Activated CD8-positive, alpha-beta memory T cell treated with anti-CD3 and anti-CD28 coated beads for 1 hour (primary cell): ENCODE measurements at places on chromosomes 12 and 14.

DNA sequence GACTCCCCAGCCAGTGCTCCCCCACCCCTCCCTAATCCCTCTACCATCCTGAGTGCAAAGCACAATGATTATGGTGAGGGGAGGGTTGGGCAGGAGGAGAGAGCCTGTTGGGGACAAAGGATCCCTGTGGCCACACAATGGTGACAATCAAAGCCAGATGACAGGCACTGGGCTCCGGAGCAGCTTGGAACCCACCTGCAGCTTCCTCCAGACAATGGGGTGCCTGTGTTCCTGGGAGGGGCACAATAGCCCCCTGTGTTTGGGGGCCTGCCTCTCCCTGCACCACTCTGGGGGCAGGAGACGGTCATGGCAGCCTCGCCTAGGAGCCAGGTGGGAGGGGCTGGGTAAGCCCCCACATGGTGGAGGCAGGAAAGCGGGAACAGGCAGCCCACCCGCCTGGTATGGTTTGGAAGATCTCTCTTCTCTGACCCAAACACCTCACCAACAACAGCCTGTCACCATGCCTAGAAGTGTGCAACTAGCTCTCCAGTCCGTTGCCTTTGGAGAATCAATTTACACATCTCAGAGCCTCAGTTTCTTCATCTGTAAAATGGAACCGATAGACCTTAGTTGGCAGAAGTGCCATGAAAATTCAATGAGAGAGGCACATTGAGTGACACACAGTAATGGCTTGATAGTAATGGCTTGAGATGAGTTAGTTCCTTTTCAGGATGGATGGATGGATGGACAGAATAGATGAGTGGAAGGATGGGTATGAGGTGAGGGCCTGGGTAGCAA lies 53.0 kb downstream of the MVK start:
- DNase-seq, result no peak

GRCh38 chr12:32076941-32077340 lies 29.7 kb upstream of the BICD1 start:
- no peak for DNase-seq

- no peak for DNase-seq
These were observed 77.0 kb upstream of the FOXN3 start for GRCh38 chr14:89493877-89494634.

DNA sequence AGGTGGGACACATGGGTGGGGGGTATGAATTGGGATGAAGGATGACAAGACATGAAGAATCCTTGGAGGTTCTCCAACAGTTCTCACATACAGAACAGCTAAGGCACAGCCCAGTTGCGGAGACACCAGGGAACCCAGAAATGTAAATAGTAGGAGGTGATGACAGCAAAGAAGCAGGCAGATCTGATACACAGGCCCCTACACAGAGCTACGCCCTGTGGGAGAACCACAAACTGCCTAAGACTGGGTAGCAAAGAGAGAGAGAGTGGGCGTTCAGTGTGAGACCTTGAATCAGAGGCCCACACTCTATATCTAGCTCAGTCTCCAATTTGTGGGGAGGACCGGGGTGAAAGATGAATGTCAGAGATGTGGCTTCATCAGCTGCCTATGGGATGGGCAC lies 9.5 kb upstream of the NUMB start:
- no peak for DNase-seq

GRCh38 chr14:92021523-92021922 lies 18.3 kb downstream of the TRIP11 start:
- DNase-seq, result no peak

- DNase-seq, result no peak
These were observed 188.1 kb downstream of the SLC5A8 start for GRCh38 chr12:101021911-101022388.

GRCh38 chr12:56581418-56582145 lies 48.5 kb downstream of the BAZ2A start:
- no peak for DNase-seq

- no peak for DNase-seq
These were observed 8.7 kb downstream of the MMP17 start for GRCh38 chr12:131836714-131837397.

GRCh38 chr12:6215932-6216494 lies 15.8 kb downstream of the CD9 start:
- no peak for DNase-seq

GRCh38 chr12:69061574-69061973 lies 128.6 kb upstream of the CPM start:
- no peak for DNase-seq

- no peak for DNase-seq
These were observed 84.0 kb upstream of the PTPRR start for GRCh38 chr12:71004578-71004977.
